ENCODE measurements at places on chromosomes 2 and 18.

DNA sequence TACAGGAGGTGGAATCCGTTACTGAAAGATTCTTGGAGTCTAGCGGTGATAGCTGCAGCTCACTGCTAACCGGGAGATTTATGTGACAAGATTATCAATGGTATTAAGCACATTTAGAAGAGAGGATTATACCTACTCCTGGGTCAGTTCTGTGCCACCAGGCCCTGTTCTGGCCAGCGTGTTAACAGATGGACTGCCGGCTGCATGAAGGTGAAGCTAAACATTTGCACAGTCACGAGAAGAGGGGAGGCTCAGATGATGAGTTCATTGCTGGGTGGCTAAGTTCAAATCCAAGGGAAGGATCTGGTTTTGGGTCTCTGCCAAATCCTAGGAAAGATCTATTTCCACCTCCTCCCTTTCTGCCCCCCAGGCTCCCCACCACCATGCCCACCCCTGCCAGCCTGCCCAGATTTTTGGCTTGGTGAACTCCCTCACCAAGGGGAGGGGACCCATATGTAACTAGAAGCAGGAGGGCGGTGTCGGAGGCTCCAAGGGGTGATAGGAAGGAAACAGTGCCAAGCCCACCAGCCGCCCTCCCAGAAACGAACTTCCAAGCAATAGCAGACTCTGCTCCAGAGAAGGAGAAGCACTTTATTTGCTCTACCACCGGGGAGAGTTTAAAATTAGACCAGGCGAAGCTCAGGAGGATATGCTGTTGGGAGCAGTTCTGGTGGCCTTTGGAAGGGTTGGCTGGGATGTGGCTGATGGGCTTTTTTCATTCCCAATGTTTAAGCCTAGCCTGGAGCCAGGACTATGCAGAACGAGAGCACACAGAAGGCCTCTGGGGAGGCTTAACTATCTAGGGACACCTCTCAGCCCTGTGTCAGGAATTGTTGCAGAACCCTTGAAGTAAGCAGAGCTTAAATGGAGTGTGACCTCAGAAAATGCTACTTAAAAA is 200.5 kb downstream of the KLHL29 start:
- DNase-seq, result no peak

- DNase-seq, result no peak
Measured at GRCh38 chr2:45067859-45068570, 58.8 kb upstream of the SIX2 start.

DNA sequence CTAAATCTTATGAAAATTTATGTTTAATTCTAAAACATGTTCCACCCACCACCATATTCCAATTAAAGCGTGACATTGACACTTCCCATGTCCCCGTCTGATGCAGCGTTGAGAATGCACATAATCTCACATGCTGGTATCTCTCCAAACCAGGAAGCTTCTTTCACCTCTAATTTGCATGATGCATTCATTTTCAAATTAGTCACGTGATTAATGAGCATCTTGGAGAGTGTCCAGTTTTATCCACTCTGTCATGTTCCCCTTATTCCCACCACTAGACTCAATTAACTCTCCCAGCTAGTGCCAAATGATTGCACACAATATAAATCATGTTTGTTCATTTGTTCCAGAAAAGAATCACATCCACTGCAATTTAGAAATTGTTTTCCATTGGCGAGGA is 105.8 kb downstream of the RIT2 start:
- no peak for DNase-seq

GRCh38 chr2:1153920-1154319 is 203.3 kb downstream of the SNTG2 start:
- DNase-seq, result no peak

GRCh38 chr2:157479081-157480027 is 35.5 kb upstream of the CYTIP start:
- DNase-seq, result no peak

DNA sequence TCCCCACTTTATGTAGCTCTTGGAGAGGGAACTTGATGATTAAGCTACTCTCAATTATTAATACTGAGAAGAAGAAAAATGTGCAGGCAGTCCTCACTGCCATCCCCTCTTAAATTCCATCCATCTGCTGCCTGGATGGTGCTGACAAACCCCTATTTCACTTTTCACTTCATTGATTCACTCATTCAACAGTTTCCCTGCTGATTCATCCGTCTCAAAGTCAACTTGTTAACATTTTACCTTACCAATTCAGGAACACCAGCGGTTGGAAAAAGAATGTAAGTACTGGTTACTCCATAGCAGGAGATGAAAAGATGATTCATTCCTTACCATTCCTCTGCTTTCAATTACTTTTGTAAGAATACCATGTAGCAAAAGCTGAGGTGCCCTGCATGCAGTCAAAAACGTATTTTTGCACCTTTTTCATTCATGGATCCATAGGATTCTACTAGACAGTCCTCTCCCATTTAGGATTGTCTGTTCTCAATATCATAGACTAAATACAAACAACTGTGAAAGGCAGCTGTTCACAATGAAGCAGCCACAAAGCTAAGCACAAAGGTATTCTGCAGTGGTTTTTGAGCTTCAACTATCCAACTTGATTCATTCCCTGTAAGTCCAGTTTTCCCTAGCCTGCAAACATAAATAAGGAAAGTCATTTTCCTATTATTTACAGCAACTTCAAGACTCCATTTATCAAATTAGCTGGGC is 262.0 kb downstream of the MREG start:
- no peak for DNase-seq

- DNase-seq, result peak; percentile 16
Measured at GRCh38 chr2:24409700-24410556, 49.6 kb upstream of the ITSN2 start.

DNA sequence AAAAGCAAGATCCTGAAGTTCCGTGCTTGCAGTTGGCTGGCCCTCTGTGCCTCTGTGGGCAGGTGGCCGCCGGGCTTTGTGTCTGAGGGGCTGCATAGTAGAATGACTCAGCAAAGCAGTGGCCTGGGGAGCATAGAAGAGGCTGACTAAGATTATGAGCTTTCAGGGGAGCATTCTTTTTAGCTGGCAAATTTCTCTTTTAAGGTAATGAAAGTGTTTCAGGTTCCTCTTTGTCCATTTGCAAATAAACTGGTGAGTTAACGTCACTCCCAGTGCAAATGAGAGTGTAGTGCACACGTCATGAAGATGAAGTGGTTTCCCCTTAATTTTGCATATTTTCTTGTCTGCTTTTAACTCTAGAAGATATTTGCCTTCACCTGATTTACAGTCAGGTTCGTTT is 98.6 kb downstream of the BCL2L11 start:
- DNase-seq, result no peak

DNA sequence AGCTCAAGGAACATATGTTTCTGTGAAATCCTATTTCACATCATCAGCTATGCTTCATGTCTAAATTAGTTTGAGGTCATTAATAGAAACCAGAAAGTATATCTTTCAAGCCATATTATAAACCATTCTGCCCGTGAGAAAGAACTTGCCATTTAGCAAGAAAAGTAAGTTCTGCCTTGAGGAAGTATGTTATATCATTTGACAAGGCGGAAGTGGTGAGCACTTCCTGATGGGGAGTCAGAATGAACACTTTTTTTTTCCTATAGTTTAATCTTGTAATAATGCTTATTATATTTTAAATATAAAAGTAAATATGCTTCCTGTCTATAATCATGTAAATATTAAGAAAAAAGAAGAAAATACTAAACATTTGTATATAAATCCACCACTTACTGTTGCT is 39.3 kb upstream of the NRXN1 start:
- no peak for DNase-seq

DNA sequence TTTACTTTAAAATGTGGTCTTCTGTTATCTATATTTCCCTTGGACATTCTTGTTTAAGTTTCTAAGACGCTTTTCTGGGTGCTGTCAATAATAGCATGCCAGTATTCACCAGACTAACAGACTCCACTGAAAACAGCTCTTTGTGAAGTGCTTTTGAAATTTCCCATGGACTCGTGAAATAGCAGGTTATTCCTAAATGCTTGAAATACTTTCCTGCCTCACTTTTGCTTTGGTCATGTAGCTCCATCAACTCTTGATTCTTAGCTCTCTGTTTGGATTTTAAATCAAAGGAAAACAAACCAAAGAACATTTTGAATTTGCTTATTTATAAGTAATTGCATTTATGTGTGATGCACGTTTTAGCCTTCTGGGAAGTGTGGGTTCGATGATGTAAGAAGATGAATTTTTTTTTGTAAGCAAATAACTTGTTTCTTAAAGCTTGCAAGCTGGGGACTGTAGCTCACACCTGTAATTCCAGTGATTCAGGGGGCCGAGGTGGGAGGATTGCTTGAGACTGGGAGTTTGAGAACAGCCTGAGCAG is 147.8 kb downstream of the WDSUB1 start:
- DNase-seq, result no peak

GRCh38 chr2:44715671-44716081 is 225.8 kb upstream of the SIX3 start:
- DNase-seq, result no peak

DNA sequence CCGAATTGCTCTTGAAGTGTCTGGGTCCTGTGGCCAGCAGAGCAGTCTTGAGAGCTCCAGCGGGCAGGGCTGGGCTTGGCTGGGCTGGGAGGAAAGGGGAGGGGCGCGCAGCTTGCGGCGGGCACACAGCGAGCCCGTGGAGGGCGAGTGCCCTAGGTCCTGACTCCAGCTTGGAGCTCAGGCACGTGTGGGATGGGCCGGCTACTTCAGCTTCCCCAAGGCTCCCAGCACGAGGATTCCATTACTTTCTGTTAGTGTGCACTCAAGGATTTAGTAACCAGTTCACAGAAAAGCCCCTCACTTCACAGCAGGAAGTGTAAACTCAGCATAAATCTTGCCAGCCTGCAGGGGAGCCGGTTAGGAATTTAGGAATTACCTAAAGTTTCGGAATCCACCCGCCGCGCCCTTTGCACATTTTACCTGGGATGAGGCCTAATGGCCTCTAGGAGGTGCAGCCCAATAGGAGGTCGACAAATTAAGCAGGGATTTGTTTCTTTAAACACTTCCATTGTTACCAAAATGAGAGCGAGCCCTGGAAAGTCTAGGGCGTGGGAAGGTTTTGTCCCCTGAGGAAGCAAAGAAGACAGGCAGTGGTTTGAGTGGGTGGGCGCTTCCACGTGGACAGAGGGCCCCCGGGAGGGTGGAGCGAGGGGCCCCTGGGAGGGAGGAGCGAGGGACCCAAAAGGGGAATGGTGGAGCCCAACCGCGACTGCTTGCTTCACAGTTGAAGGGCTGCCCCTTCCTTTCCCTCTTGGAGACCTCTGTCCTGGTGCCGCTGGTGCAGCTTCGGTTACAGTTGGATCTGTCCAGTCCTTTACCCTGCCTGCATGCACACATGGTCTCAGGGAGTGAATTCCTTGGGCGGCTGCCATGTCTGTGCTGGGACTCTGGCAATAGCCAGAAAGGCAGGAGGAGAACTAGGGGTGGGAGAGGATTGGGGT is 93.3 kb downstream of the CTAGE1 start:
- no peak for DNase-seq

DNA sequence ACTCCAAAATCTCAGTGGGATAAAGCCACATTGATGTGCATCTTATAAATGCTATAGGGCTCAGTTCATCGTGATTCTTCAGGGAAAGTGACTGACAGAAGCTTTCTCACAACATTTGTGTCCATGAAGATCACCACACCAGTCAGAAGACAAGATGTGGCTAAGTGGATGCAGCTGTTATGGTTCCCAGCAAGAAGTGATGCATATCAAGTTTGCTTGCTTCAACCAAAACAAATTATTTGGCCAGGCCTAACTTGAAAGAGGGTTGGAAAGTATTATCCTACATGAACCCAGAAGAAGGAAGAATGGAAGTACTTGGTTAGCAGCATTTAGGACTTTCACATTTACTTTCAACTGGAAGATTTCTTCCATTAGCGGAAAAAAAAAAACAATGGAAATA is 210.0 kb upstream of the ACVR2A start:
- no peak for DNase-seq

- DNase-seq, result no peak
Measured at GRCh38 chr2:181588546-181588945, 68.4 kb downstream of the CERKL start.

GRCh38 chr18:78821396-78821795 is 158.2 kb upstream of the SALL3 start:
- no peak for DNase-seq

DNA sequence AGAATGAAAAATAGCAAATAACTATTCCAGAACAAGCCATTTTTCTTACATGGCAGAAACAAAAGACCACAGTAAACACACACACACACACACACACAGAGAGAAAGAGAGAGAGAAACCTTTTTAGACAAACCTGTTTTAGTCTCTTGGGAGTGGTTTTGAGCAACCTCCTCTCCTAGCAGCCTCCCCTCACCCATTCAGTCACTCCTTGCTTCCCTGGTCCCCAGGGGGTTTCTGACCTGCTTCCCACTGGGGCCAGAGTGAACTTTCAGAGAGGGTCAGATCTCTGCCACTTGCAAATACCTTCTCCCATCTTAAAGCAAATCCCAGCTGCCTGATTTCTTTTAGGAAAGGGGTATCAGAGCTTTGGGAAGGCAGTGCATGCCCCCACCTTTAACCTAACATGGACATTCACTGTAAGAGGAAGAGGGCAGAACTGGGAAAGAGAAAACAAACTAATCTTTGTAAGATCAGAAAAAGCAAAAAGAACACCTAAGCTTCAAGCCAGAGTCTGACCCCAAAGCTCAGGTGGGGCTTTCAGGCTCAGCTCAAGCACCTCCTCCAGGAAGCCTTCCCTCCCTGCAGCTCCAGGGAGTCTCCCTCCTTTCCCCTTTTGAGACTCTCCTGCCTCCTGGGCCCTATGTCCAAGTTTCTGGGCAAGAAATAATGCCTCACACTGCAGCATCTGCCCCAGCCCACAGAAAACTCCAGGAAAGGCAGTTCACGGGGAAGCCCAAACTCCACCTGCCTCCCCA is 2.7 kb downstream of the SDC1 start:
- no peak for DNase-seq

GRCh38 chr18:12589448-12589847 is 68.5 kb downstream of the SPIRE1 start:
- DNase-seq, result no peak

- DNase-seq, result no peak
Measured at GRCh38 chr18:25830787-25831186, 259.6 kb downstream of the SS18 start.

DNA sequence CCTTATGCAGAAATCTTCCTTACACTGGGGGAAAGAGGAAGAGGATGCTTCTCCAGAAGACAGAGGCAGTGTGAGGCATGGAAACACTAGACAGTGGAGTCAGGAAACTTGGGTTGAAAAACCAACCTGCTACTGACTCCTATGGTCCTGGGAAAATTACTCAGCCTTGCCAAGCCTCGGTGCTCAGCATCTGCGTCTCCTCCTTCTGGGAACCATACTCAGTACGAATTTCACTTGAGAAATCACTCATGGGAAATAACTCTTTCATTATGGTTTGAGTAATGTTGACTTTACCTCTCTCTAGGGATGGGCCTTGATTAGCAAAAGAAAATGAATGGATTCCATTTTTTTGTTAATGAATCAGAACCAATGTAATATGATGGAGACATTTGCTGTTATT is 96.5 kb downstream of the KCNE4 start:
- no peak for DNase-seq
